Naive thymus-derived CD8-positive, alpha-beta T cell (primary cell): ENCODE measurements at places on chromosomes 6 and 20. TPM values are rescaled to one million over a fixed set of nuclear protein-coding genes. Genes with fewer than 3 reads are reported as not detected.

Gene RGL2
- 60.3 TPM for total RNA-seq

Gene PTK6
- total RNA-seq: 0.16 TPM

Gene ATP6V1G2
- total RNA-seq: 7.9 TPM

Gene BTN1A1
- total RNA-seq: not detected

Gene RAD21L1
- 0.49 TPM for total RNA-seq

Gene TBXT
- not detected for total RNA-seq

Gene PBOV1
- total RNA-seq: not detected

Gene SMOC2
- not detected for total RNA-seq

Gene C20orf204
- 5.8 TPM for total RNA-seq

Gene SLC17A2
- not detected for total RNA-seq

Gene OOEP
- not detected for total RNA-seq

DNA sequence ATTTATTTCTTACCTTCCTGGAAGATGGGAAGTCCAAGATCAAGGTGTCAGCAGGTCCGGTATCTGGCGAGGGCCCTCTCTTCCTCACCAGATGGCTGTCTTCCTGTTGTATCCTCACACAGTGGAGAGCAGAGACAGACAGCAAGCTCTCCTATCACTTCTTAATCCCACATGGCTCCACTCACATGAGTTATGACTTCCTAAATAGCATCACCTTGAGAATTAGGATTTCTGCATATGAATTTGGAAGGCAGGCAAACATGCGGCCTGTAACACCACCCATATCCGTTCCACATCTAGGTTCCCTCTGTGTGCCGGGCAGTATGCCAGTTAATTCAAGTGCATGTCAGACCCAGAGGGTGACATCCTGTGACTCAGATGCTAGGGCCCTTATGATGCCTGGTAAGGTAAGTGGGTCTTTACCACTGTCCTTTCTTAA lies 2.1 kb downstream of the RAET1E start:
- H3K27me3 ChIP-seq: peaks cover 9% of the 10 kb centered on the region
- DNase-seq: peak; percentile 64
- H3K4me1 ChIP-seq: peaks cover 15% of the 10 kb centered on the region
- H3K27ac ChIP-seq: no peak overlapping the region
- H3K4me3 ChIP-seq: no peak overlapping the region

GRCh38 chr20:14580418-14581074 lies 243.1 kb upstream of the FLRT3 start:
- no peak for DNase-seq
- no peaks in the 10 kb centered on the region for H3K27me3 ChIP-seq
- H3K27ac ChIP-seq: no peak overlapping the region
- no peaks in the 10 kb centered on the region for H3K4me1 ChIP-seq

DNA sequence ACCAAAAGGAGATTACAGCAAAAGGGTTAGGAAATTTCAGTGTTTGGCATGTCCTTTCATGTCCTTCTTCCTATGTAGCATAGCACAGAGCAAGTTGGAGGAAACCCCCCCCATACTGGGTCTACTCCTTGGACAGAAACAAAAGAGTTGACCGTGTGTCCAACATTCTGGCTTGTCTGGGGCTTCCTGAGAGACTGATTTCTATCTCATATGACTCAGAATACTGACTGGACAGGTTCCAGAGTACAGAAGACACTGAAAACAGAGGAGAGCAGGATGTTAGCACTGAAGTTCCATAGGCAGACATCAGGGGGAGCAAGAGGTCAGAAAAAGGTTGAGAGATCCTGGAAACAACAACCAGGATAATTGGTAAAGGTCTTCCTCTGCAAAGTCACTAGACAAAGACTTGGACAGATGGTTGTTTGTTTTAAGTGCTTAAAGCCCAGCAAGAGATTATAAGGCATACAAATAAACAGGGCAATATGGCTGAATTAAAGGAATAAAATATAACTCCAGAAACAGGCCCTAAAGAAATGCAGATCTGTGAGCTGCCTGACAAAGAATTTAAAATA lies 48.4 kb downstream of the USP49 start:
- H3K27me3 ChIP-seq: no peaks in the 10 kb centered on the region
- H3K27ac ChIP-seq: no peak overlapping the region
- H3K4me3 ChIP-seq: no peak overlapping the region
- DNase-seq: peak; percentile 35
- peaks cover 6% of the 10 kb centered on the region for H3K4me1 ChIP-seq

GRCh38 chr6:159639721-159640120 lies 53.3 kb downstream of the SOD2 start:
- H3K27me3 ChIP-seq: no peaks in the 10 kb centered on the region
- no peak for DNase-seq
- H3K36me3 ChIP-seq: peaks cover 24% of the 10 kb centered on the region
- H3K4me3 ChIP-seq: no peak overlapping the region
- H3K4me1 ChIP-seq: no peaks in the 10 kb centered on the region
- H3K27ac ChIP-seq: no peak overlapping the region

DNA sequence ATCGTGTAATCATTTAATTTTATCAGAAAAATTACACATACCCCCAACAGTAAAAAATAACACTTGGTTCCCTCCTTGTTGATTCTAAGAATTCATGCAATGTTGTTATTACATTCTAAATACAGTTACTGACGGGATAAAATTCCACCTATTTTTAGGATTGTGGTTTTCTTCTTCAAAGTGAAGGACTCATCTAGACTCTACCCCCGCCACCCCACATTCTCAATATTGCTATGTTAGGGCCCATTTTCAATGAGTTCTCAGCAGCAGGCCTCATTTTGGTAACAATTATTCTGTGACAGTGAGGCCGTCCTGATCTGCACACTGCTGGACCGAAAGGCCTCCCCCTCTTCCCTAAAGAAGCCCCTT lies 43.5 kb downstream of the PREX1 start:
- peaks cover 39% of the 10 kb centered on the region for H3K4me1 ChIP-seq
- DNase-seq: no peak
- no peaks in the 10 kb centered on the region for H3K27me3 ChIP-seq
- no peak overlapping the region for H3K4me3 ChIP-seq
- H3K36me3 ChIP-seq: peaks cover 11% of the 10 kb centered on the region

GRCh38 chr20:25294459-25295385 lies 46.8 kb downstream of the PYGB start:
- peak; percentile 64 for DNase-seq
- peak overlapping the region; percentile 10 for H3K27ac ChIP-seq
- H3K27me3 ChIP-seq: no peaks in the 10 kb centered on the region
- no peaks in the 10 kb centered on the region for H3K36me3 ChIP-seq
- H3K4me3 ChIP-seq: no peak overlapping the region

GRCh38 chr6:28371280-28371679 lies 21.5 kb downstream of the ZKSCAN3 start:
- H3K36me3 ChIP-seq: peaks cover 33% of the 10 kb centered on the region
- no peaks in the 10 kb centered on the region for H3K27me3 ChIP-seq
- H3K4me1 ChIP-seq: no peaks in the 10 kb centered on the region
- H3K4me3 ChIP-seq: no peak overlapping the region

- H3K36me3 ChIP-seq: peaks cover 9% of the 10 kb centered on the region
- H3K27me3 ChIP-seq: no peaks in the 10 kb centered on the region
- DNase-seq: no peak
- H3K27ac ChIP-seq: no peak overlapping the region
- H3K4me1 ChIP-seq: peaks cover 9% of the 10 kb centered on the region
Measured at GRCh38 chr6:105364243-105364642, 38.6 kb downstream of the PREP start.

GRCh38 chr6:45984347-45984746 lies 31.3 kb downstream of the CLIC5 start:
- DNase-seq: no peak
- H3K36me3 ChIP-seq: no peaks in the 10 kb centered on the region
- H3K4me3 ChIP-seq: no peak overlapping the region
- no peak overlapping the region for H3K27ac ChIP-seq

DNA sequence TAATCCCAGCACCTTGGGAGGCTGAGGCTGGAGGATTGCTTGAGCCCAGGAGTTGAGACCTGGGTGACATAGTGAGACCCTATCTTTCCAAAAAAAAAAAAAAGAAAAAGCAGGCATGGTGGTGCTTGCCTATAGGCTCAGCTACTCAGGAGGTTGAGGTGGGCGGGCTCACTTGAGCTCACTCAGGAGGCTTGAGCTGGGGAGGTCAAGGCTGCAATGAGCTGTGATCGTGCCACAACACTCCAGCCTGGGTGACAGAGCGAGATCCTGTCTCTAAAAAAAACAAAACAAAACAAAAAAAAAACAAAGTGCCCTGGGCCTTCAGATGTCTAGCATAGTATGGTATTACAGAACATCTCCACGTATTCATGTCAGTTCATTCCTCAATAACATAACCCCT lies 42.9 kb downstream of the ZFAND3 start:
- DNase-seq: no peak
- no peaks in the 10 kb centered on the region for H3K27me3 ChIP-seq
- H3K36me3 ChIP-seq: no peaks in the 10 kb centered on the region

DNA sequence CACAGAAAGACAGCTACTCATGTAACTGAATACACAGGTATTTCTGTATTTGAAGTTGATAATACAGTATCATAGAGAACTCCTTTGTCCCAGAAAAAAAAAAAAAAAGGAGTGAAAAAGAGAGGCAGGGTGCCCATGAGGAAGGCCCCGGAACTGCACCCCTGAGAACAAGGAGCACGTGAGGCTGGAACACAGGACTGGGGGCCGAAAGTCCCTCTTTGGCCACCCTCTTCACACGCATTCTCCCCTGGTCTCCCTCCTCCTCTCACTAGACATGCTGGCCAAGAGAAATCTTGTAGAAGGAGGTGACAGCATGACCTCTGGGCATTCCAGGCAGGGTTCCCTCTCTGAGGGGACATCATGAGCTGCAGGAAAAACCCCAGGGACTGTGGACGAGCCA lies 62.7 kb upstream of the TRAF3IP2 start:
- no peak for DNase-seq
- H3K27ac ChIP-seq: peak overlapping the region; percentile 32
- peaks cover 9% of the 10 kb centered on the region for H3K4me1 ChIP-seq
- no peak overlapping the region for H3K4me3 ChIP-seq
- H3K36me3 ChIP-seq: peaks cover 20% of the 10 kb centered on the region

DNA sequence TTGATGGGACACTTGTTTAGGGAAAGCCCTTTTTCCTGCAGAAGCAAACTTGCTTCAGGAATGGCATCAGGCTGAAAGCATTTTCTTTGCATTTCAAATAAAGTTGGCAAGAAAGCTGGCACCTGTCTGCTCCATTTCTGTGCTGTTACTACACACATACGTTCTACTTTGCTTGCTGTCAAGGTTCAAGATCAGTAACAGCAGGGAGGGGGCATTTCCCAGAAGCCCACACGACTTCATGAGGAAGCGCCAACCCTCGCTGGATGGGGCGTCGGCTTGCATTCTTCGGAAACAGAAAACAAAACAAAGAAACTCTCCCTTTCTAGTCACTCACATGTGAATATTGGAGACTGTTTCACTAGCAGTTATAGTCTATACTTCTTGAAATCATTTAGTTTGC lies 46.4 kb downstream of the AKAP12 start:
- DNase-seq: no peak
- H3K4me1 ChIP-seq: peaks cover 25% of the 10 kb centered on the region
- H3K27me3 ChIP-seq: peaks cover 51% of the 10 kb centered on the region
- H3K27ac ChIP-seq: no peak overlapping the region

- H3K27ac ChIP-seq: no peak overlapping the region
- H3K36me3 ChIP-seq: peaks cover 8% of the 10 kb centered on the region
- no peak for DNase-seq
- no peak overlapping the region for H3K4me3 ChIP-seq
- H3K4me1 ChIP-seq: peaks cover 19% of the 10 kb centered on the region
Measured at GRCh38 chr6:38001386-38001785, 181.9 kb downstream of the ZFAND3 start.
